T-helper 1 cell (primary cell): ENCODE measurements at places on chromosomes 16 and 17.

DNA sequence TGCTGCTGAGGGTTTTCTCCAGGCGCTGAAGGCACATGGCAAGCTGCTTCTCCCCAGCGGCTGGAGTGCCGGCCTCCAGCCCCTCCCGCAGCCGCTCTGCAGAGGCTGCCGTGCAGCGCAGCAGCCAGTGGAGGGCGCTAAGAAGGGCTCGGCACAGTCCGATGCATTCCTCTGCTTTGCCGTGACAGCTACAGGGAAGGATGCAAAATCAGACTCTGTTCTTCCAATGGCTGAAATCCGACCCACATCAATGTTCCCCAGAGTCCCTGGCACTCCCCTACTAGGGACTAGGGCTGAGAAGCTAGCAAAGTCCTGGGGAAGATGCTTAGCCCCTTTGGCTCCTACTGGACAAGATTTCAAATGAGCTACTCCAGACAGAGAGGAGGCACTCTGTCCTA, 19.0 kb downstream of the MED24 start:
- DNase-seq: no peak

DNA sequence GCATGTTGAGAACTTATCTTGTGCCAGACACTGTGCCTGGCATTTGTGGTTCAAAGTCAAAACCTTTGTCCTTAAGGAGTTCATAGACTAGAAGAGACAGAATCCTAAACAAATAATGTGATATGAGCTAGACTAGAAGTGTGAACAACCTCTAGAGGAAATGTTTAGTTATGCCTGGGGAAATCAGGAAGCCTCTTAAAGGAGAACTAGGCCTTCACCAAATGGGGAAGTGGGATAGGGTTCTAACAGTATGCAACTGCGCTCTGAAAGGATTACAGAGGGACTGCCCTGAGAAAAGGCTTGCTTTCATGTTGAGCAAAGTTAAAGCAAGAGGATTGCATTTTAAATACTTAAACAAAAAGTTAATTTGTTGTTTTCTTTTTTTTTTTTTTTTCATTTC, 4.9 kb downstream of the RUNDC1 start:
- DNase-seq: no peak

GRCh38 chr16:57653936-57654335, 14.2 kb upstream of the ADGRG3 start:
- no peak for DNase-seq

DNA sequence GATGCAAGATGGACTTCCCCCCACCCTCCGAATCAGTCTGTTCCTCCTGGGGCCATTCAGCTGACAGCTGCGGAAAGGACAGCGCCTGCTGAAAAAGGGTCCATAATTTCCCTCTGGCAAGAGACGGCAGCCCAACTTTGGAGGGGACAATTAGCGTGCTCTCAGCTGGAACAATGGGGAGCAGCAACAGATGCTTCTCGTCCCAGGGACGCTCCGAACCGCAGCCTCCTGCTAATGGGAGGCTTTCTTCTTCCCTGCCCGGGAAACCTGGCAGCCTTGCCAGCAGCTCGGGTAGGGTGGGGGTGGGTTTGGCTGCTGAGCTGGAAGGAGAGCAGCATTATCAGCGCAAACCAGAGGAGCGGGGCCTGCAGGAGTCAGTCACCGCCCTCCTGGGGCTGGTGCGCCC, 500.0 kb upstream of the SALL1 start:
- no peak for DNase-seq

GRCh38 chr16:11225677-11226549, 30.1 kb downstream of the SOCS1 start:
- DNase-seq: no peak

DNA sequence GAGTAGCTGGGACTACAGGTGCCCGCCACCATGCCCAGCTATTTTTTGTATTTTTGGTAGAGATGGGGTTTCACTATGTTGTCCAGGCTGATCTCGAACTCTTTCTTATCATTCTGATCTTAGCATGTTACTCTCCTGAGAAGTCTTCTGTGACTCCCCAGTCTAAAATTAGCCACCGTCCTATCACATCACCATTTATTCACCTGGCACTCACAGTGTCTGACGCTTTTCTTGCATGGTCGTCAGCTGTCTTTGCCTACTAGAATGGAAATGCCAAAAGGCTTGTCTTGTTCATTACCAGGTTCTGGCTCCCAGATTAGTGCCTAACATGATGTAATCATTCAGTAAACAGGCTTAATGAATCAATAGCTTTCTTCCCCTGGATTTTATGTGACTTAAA, 23.8 kb downstream of the TOM1L1 start:
- DNase-seq: no peak

- no peak for DNase-seq
Observed at GRCh38 chr16:56675685-56676210, 6.1 kb downstream of the MT1H start.

- DNase-seq: no peak
Observed at GRCh38 chr16:26809461-26809860, 257.3 kb upstream of the C16orf82 start.

- no peak for DNase-seq
Observed at GRCh38 chr16:46962629-46963028, 10.8 kb downstream of the DNAJA2 start.

DNA sequence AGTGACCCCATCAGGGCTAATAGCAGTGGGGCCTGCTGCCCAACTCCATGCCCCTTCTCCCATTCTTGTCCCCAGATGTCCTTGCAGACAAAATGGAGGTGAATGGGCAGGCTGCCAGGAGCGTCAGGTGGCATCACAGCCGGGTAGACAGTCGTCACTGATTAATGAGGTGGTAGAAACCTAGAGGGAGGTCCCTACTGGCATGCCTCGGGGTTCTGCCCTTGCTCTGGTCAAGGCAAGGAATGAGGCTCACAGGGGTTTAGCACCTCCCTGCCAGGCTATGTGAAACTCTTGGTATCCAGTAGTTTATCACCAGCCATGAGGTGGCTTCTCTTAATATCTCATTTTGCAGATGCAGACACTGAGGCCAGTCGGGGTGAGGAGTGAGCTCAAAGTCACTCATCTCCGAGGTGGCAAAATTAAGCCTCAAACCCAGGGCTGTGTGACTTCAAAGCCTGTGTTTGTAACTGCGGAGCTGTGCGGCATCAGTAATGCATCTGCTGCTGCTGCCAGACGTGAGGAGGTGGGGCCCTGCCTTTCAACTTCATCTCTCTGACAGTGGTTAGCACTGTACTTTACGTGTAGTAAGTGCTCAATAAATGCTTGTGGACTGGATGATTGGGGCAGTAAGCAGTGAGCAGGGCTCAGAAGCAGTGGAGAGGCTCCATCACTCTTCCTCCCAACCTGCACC, 21.3 kb downstream of the RAI1 start:
- DNase-seq: no peak

DNA sequence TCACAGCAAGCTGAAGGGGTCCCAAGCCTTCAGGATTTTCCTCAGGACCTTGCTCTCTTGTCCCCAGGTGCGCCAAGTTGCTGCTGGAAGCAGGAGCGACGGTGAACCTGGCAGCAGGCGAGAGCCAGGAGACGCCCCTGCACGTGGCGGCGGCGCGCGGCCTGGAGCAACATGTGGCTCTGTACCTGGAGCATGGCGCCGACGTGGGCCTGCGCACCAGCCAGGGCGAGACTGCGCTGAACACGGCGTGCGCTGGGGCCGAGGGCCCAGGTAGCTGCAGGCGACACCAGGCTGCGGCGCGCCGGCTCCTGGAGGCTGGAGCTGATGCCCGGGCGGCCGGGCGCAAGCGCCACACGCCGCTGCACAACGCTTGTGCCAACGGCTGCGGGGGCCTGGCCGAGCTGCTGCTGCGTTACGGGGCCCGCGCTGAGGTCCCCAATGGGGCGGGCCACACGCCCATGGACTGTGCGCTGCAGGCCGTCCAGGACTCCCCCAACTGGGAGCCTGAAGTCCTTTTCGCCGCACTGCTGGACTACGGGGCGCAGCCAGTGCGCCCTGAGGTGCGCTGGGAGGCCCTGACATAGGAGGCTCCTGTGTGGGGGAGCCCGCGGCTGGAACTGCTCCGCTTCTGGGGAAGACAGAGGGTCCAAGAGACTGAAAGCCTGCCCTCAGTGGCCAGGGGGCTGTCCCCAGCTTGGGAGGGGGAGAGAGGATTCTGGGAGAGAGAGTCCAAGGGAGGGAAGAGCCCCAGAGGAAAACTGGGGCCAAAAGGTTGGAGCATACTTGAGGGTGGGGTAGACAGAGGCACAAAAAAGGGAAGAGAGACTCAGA, 6.4 kb downstream of the ASB16 start:
- no peak for DNase-seq

GRCh38 chr16:16940351-16940750, 530.4 kb downstream of the XYLT1 start:
- no peak for DNase-seq

- DNase-seq: peak; percentile 94
Observed at GRCh38 chr16:1342526-1343427, 8.9 kb downstream of the TSR3 start.

- no peak for DNase-seq
Observed at GRCh38 chr16:71297341-71297634, 8.1 kb upstream of the CMTR2 start.

GRCh38 chr17:18331879-18332278, 16.8 kb downstream of the SMCR8 start:
- no peak for DNase-seq

GRCh38 chr17:47713980-47714700, 18.9 kb upstream of the TBX21 start:
- DNase-seq: no peak

DNA sequence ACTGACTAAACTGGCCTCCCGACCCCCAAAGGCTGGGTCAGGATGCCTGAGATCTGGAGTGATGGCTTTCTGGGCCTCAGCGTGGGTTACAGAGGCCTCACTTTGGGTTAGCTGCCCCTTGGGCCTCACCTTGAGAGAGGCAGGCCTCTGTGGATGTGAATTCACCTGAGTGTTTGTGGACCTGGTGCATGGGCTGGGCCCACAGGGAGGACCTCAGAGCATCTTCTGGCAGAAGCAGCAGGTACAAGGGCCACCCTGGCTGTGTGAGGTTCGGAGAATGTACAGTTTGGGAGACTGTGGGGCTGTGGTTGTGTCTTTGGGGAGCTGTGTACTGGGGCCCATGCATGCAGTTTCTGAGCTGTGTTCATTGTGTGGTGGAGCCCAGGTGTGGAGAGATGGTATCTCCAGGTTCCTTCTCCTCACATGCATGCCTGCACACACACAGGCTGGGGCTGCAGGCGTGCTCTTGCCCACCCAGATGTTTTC, 18.3 kb downstream of the RARA start:
- DNase-seq: peak; percentile 34

DNA sequence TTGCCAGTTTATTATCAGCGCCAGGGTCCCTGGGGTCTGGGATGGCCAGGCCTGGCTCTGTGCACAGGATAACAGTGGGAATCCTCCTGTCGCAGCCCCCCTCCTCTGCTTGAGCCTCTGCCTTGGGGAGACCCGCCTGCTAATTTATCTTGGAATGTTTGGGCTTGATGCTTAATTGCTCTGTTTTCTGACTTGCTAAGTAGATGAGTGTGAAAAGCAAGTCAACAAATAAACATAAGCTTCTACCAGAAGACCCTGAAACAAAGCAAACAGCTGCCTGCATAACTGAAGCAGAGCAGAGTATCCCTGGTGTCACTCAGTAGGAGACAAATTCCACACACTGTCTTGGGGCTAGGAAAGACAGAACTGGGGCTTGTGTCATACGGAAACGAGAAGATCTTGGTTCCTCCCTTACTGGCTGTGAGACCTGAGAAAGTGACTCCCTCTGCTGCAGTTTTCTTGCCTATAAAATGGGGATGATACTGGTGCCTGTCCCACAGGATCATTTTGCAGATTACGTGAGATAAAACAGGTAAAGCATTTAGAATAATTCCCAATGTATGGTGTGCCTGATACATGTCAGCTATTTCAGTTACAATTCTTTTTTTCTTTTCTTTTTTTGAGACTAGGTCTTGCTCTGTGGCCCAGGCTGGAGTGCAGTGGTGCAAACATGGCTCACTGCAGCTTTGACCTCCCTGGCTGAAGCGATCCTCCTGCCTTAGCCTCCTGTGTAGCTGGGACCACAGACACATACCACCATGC, 44.8 kb upstream of the IRX3 start:
- no peak for DNase-seq

DNA sequence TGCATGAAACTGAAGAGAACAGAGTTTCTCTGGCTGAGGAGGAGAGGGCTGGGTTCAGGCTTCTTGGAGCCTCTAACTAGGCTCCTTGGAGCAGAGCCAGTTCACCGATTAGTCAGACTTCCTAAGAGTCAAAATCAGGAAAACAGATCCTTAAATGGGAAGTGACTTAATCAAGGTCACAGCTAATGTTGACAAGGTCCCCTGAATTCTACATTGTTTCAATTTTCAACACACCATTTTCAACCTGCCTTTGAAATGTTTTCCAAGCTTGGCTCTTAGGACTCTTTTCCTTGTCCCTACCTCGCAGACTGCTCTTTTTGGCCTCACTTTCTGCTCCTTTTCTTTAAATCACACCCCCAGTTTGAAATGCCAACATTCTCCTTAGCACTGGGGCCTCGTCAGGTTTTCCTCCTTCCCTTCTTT, 16.3 kb downstream of the MYL4 start:
- DNase-seq: no peak

GRCh38 chr17:65704731-65705130, 143.3 kb upstream of the AXIN2 start:
- DNase-seq: no peak

- no peak for DNase-seq
Observed at GRCh38 chr16:84299734-84300440, 5.2 kb downstream of the WFDC1 start.

GRCh38 chr17:75433218-75433783, 23.1 kb upstream of the TMEM94 start:
- DNase-seq: no peak

GRCh38 chr17:11495613-11496012, 102.7 kb upstream of the DNAH9 start:
- DNase-seq: no peak

GRCh38 chr16:71348262-71349085, 10.0 kb upstream of the CALB2 start:
- no peak for DNase-seq

DNA sequence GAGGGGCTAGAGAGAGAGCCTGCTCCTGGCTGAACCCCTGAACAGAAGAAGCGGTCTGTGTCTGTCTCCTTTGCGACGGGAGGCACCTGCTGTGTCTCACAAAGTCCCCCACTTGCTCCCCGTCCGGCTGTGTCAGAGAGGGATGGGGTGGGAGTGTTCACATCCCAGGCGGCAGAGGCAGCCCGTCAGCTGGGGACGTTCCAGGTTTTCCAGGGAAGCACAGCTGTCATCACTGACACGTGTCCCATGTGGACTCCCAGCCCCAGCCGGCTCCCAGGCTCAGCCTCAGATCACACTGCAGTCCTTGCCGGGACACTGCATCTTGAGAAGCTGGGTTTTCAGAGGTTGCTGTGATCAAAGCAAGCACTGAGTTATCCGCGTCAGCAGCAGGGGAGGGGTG, 1.6 kb downstream of the TELO2 start:
- DNase-seq: no peak

- DNase-seq: no peak
Observed at GRCh38 chr17:36777118-36777517, 160.2 kb upstream of the LHX1 start.

GRCh38 chr16:68082629-68083238, 2.4 kb upstream of the NFATC3 start:
- no peak for DNase-seq

- peak; percentile 81 for DNase-seq
Observed at GRCh38 chr17:3845621-3846436, at the start of gene NCBP3. TSS of gene NCBP3 (minus strand) at chr17:3846246. CDS start at chr17:3846223, 23 bp downstream.

GRCh38 chr17:80991645-80992076, at the start of gene CHMP6:
TSS of gene CHMP6 (plus strand) at chr17:80991841. CDS start at chr17:80991919, 78 bp downstream.
- peak; percentile 60 for DNase-seq

GRCh38 chr17:52035336-52035915, 123.1 kb downstream of the CA10 start:
- DNase-seq: no peak

GRCh38 chr17:7835814-7836595, 2.0 kb downstream of the KDM6B start:
- no peak for DNase-seq
